Caco-2 (cell line): ENCODE measurements at places on chromosomes 2 and 18. TPM values are rescaled to one million over a fixed set of nuclear protein-coding genes. Genes with fewer than 3 reads are reported as not detected.

GRCh38 chr18:5424903-5425664, 118.7 kb downstream of the EPB41L3 start:
- H3K4me3 ChIP-seq, result no peak overlapping the region
- no peak overlapping the region for H3K27ac ChIP-seq
- no peaks in the 10 kb centered on the region for H3K4me1 ChIP-seq
- no peaks in the 10 kb centered on the region for H3K36me3 ChIP-seq

GRCh38 chr2:136327162-136327852, 209.4 kb upstream of the CXCR4 start:
- no peak overlapping the region for H3K4me3 ChIP-seq
- DNase-seq, result no peak
- no peak overlapping the region for H3K27ac ChIP-seq
- H3K4me1 ChIP-seq, result no peaks in the 10 kb centered on the region
- no peaks in the 10 kb centered on the region for H3K36me3 ChIP-seq
- H3K27me3 ChIP-seq, result no peaks in the 10 kb centered on the region

GRCh38 chr2:68717305-68717661, 17.3 kb upstream of the ARHGAP25 start:
- no peaks in the 10 kb centered on the region for H3K4me1 ChIP-seq
- 0 out of 2 replicates have a peak, but pooled peaks cover 2% of the 10 kb centered on the region for H3K27me3 ChIP-seq
- H3K4me3 ChIP-seq, result no peak overlapping the region

GRCh38 chr18:21273568-21273967, 31.5 kb downstream of the GREB1L start:
- no peak overlapping the region for H3K27ac ChIP-seq
- peaks cover 39% of the 10 kb centered on the region for H3K4me1 ChIP-seq
- H3K36me3 ChIP-seq, result no peaks in the 10 kb centered on the region
- no peak overlapping the region for H3K4me3 ChIP-seq

TAF1B gene
- total RNA-seq, result 24.8 and 25.3 TPM in 2 replicates

SERPINB12 gene
- total RNA-seq, result not detected in 2 replicates
